ENCODE measurements at places on chromosomes 16 and 17.

- peak; percentile 17 for DNase-seq
Measured at GRCh38 chr16:22375117-22375962, 921 bp upstream of the CDR2 start.

GRCh38 chr16:88839745-88840599 is 16.8 kb downstream of the GALNS start:
- DNase-seq, result no peak

DNA sequence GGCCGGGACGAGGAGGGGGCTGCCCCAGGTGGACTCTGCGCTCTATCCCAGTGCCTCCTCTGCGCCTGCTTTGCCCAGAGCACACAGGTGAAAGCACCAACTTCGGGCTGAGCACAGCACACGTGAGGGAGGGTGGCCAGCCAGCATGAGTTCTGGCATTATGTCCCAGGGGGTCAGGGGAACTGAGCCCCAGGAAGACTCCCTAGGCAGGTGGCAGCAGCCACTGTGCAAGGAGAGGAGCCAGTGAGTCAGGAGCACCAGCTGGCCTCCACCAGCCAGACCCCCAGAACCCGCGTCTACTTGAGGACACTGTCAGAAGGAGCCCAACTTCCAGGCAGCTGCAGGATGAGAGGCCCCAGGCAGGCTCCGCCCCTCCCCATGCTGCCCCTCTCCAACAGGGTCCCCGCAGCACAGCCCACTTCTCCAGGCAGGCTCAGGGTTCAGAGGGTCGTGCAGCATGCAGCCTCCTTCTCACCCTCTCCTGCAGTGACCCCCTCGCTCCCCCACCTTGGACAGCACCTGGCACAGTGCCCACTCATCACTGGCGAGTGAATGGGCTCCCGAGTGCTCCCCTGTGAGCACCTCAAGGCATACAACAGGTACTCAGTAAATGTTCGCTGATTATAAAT is 44.2 kb upstream of the RASD1 start:
- DNase-seq, result peak; percentile 29

GRCh38 chr17:73042809-73043685 is 49.4 kb downstream of the SLC39A11 start:
- no peak for DNase-seq

DNA sequence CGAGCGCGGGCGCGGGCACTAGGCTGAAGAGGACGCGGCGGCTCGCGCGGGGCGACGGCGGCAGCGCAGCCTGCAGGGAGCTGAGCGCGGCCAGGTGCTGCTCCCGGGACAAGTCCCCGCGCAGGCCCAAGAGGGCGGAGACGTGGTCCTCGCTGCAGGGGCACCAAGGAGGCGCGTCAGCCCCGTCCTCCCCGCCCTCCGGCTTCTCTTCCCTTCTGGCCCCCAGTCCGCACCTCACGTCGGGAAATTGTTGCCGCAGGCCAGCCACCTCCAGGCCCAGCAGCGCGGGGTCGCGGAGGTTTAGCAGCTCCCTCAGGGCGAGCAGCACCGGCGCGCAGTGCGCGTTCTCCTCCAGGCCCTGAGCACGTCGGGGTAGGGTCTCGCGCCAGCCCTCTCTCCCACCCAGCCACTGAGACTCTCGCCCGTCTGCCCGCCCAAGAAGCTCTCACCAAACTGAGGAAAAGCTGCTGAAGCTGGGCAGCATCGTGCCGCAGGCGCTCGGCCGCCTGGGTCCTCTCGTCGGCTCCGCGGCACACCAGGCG is 761 bp upstream of the MATCAP1 start:
- DNase-seq, result peak; percentile 59

DNA sequence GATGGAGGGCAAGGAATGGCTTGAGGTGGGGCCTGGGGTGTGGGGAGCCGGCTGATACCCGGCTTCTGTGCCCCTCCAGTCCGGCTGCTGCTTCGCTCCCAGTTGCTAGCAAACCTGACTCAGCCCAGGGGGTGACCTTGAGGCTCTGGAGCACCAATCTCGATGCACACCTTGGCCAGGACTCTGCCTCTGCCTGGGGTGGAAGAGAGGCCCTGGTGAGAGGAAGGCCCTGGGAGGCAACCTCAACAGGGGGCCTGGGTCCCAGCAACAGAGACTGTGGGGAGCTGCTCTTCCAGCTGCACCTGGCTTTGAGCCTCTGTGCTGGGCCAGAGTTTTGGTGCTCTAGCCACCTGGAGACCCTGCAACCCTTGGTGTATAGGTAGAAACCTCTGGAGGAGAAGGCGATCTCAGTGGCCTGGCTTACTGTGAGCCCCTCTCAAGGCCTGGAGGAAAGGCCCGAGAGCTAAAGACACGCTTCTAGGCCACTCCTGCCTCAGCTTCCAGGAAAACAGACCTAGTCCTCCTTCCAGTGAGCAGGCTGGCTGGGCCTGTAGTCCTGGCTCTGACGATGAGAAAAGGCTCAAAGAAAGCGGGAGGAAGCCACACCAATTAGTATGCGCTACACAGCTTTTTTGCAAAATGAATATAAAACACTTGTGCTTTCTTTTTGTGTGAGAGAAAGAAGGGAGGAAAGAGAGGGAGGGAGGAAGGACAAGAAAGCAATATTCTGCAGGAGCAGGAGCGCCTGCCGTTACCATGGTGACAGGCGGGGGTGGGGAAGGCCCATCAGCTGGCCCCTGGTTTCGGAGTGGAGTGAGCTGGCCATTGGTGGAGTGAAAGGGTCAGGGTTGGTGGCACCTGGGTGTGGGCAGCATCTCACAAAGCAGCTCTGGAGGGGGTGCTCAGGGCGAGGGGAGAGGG is 51.0 kb downstream of the VAC14 start:
- no peak for DNase-seq

DNA sequence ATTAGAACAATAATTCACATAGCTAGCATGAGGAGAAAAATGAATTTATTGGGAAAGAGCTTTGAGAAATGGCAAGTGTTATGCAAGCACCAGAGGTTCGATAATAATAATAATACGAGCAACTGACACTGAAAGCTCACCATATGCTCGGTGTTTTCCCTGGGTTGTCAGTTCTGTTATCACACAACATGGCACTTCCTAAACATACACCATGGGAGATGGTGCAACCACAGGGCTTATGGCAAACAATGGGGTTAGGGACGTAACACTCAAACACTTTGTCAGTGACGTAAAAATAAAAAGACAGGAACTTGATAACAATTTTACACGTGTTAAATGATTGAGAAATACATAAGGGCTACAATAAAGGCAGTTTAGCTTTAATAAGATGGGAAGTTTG is 23.7 kb downstream of the OR1D5 start:
- DNase-seq, result no peak

GRCh38 chr17:79326814-79327213 is 252.2 kb downstream of the ENGASE start:
- no peak for DNase-seq

- DNase-seq, result no peak
Measured at GRCh38 chr16:81583893-81584631, 139.5 kb downstream of the CMIP start.

GRCh38 chr16:57988929-57989328 is 11.5 kb downstream of the ZNF319 start:
- peak; percentile 17 for DNase-seq

- DNase-seq, result no peak
Measured at GRCh38 chr17:21282231-21282630, 2.3 kb upstream of the MAP2K3 start.

DNA sequence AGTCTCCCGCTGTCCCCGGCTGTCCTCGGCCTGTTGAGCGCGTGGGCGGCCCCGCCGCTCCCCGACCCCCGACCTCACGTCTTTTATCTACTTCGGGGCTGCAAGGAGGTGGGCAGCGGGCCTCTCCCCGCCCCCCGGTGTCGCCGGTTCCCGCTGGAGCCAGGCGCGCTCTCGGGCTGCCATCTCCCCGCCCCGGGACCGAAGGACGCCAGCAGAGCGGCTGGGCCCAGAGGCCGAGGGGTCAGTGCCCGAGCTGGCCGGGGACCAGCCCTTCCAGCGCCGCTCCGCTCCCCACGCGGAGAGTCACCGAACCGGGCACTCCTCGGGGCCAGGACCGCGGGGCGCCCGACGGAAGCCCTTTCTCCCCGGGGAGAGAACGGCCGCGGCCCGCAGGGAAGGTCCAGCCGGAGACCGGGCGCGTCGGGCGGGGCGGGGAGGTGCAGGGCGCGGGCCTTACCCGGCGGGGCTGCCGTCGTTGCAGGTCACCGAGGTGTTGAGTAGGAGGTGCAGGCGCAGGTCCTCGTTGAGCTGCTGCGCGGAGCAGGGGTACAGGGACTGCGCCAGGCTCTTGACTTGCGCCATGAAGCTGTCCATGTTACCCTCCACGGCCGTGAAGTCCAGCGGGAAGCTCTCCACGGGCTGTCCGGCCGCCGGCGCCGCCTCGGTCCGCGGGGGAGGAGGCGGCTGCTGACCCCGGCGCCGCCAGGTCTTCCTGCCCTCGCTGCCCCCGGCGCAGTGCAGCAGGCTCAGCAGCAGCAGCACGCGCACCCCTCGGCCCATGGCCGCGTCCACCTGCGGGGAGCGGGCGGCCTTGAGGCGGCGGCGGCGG is 643 bp downstream of the NOTUM start:
- DNase-seq, result no peak

DNA sequence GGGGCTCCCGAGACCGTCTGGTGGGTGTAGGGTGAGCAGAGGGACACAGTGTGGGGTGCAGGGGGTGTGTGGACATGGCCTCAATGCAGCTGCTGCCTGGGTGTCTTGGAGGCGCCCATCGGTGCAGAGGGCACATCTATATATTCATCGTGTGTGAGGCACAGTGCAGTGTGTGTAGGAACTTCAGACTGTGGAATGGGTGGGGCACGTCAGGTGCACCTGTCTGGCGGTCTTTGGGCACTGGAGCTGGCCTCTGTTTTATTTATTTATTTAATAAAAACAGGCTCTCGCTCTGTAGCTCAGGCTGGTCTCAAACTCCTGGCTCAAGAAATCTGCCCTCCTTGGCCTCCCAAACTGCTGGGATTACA is 16.8 kb downstream of the LASP1 start:
- DNase-seq, result no peak

DNA sequence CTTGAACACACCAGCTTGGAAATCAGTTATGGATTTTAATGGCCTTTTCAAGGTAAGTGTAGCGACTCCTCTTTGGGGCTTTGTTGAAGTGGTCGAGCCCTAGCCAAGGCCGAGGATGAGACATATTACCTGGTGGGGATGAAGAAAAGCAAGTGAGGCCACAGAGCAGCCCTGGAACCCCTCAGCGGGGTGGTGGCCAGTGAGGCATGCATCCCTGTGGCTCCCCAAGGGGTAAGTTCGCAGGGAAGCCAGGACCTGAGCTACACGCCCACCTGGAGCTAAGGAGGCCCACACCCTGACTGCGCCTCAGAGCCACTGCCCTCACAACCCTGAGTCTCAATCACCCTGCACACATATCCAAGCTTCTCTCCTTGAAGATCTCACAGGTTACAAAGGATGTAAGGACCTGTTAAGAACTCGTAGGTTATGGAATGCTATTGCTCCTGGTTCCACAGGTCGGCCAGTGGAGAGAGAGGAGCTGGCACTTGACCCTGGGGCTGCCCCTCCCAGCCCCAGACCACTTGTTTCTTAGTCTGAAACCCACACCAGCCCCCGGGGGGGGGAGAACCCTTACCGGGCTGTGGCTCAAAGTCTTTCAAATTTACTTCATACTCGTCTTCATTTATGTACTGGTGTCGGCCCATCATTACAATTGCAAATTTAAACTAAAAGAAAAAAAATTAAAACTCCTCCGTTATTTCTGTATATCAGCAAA is 12.0 kb downstream of the LITAFD start:
- no peak for DNase-seq

- no peak for DNase-seq
Measured at GRCh38 chr16:24966634-24967033, 48.5 kb downstream of the ARHGAP17 start.

GRCh38 chr16:66182592-66182991 is 183.9 kb upstream of the CDH5 start:
- DNase-seq, result no peak

DNA sequence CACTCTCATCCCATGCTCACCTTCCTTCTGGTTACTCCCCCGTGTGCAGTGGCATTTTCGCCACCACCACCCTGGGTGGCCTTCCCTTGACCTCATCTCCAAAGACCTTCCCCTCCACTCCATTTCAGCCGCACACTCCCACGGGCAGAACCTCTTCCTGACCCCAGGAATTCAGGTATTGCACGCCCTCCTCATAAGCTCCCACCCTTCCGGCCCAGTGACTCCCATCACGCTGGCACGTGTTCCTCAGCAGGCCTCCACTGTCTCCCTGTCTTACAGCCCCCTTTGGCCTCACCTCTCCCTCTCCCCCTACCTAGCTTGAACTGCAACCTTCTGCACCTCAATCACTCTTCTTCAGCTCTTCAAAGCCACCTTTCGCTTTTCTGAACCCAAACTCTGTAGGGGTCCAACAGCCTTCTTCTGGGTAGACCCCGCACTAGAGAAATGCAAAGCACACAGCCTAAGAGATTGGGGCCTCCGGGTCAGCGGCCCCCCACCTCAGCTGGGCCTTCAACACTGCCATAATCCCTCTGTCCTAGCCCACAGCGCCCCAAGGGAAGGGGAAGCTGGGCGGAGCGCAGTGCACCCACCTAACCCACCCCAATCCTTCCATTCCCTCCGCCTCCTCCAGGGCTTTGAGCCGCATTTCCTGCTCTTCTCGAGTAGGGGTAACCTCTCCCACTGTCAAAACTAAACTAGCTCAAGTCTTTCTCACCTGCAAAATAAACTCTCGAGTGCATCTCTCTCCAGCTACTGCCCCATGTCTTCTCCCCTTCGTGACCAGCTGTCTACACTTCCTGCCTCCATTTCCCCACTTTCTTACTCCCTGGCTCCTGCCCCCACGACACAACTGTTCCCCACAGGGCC is 1.7 kb upstream of the TMEM97 start:
- no peak for DNase-seq

DNA sequence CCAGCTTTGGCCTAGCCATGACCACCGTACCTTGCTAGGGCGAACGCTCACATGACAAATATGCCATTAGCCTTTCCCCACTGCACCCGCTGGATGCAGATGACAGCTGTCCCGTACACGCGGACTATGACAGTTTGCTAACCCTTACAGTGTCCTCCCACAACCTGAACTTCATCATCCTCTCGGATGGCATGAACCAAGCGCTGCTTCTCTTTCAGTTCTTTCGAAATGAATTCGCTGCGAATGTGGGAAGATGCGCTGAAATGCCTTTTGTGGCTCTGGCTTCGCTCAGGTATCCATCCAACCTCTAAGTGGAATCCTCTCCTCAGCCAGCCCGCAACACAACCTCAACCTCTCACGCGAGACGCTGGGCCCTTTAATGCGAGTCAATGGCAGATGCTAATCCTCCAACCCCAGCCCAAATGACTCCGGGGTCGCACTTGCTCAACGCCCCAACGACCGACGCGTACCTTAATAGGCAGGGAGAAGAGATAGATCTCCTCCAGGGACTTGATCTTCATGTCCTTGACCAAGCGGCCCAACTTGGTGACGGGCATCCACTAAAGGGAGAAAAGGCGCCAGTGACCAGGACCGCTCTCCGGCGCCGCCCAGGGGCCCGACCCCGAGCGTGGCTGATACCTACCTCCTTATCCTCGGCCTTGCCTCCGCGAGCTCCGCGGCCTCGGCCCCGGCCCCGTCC is 670 bp downstream of the RPS2 start:
- DNase-seq, result no peak

Data from NCI-H345 (cell line).